CD4-positive, alpha-beta T cell (primary cell): ENCODE measurements at places on chromosomes 7 and 10.

DNA sequence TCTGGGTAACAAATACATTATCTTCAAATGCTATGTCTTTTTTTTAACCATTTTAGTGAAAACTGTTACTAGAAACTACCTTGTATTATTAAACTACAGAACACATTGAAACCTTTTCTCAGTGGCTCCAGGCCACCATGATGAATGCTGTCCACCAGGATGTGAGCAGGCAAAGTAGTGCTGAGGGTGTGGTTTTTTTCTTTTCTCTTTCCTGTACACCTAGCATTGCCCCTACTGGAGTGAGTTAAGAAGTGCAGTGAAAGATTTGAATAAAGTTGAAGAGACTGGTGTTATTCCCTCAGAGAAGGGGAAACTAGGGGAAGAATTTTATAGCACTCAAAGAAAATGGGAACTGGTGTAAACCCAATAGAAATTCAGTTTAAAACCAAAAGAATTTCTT, 120.0 kb upstream of the SAMD8 start:
- H3K27me3 ChIP-seq = no peaks in the 10 kb centered on the region
- H3K4me3 ChIP-seq = no peak overlapping the region
- no peaks in the 10 kb centered on the region for H3K4me1 ChIP-seq
- H3K27ac ChIP-seq = no peak overlapping the region
- no peak for DNase-seq

- H3K36me3 ChIP-seq = no peaks in the 10 kb centered on the region
- DNase-seq = no peak
- no peaks in the 10 kb centered on the region for H3K27me3 ChIP-seq
- H3K27ac ChIP-seq = no peak overlapping the region
- H3K4me1 ChIP-seq = no peaks in the 10 kb centered on the region
- no peak overlapping the region for H3K4me3 ChIP-seq
Observed at GRCh38 chr10:114893251-114893650, 44.7 kb upstream of the TRUB1 start.

GRCh38 chr10:2981361-2981801, 86.0 kb upstream of the PFKP start:
- no peak overlapping the region for H3K4me3 ChIP-seq
- H3K36me3 ChIP-seq = no peaks in the 10 kb centered on the region
- H3K4me1 ChIP-seq = no peaks in the 10 kb centered on the region
- no peak for DNase-seq

DNA sequence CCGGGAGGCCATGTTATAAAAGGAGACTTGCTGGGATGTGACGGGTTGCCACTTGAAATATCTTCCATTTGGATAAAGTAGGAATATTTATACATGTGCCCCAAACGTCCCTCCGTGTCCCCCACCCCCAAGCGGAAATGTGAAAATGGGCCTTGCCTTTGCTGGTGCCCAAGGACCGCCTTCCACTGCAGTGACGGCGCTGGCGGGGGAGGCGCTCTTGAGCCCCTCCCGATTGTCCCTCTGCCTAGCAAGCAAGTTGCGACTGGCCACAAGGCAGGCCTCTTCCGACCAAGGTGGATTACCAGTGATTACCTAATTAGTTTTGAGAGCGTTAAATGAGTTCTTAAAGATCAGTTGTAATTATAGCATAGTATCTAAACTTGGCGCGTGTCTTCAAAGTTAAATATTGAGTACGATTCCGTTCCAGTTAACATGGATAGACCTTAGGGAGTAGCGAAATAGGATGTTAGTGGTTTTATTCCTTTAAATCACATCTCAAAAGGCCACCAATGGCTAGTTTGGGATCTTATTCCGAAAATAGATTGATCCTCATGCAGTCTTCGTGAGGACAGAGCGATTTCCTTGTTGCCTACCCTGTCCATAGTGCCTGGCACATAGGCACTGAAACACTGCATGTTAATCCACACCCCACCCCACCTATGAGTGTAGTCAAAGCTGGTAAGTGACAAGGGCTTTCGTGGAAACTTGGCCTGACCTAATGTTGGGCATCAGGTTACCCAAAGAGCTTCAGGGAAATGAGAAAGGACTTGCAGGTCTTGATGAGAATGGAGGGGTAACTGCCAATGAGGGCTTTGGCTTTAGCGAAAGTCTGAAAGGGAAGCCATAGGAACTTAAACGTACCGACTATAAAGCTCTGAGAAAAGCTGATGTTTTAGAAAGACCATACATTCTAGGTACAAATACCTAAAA, 1.1 kb downstream of the PPIA start:
- peak; percentile 70 for DNase-seq
- peak overlapping the region; percentile 97 for H3K27ac ChIP-seq
- no peaks in the 10 kb centered on the region for H3K27me3 ChIP-seq
- peaks cover 29% of the 10 kb centered on the region for H3K4me1 ChIP-seq

- DNase-seq = no peak
- H3K27ac ChIP-seq = no peak overlapping the region
- H3K4me3 ChIP-seq = no peak overlapping the region
Observed at GRCh38 chr7:713139-713457, 13.4 kb upstream of the DNAAF5 start.

DNA sequence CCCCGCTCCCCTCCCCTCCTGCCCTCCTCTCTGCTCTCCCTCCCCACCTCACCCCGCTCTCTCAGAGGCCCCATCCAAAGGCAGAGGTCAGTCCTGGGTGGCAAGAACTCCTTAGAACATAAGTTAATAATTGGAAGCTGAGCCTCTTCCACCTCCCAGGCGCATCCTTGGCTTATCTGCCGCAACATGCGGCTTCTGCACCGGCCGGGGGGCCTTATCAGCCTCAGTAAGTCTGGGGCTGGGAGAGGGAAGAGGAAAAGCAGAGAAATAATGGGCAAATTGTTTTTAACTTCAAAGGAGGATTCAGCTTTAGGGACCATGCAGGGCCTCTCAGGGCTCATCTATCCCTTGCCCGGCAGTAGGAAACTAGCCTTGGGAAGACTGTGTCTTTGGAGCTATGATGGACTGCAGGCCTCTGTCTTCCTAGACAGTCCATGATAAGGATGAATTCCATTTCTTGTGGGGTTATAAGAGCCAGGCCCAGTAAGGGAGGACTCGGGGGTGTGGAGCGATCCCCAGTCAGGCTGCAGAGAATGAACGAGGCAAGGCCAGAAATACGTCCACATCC, 411.6 kb downstream of the PLXNA4 start:
- peaks cover 4% of the 10 kb centered on the region for H3K27me3 ChIP-seq
- H3K4me3 ChIP-seq = no peak overlapping the region
- no peak overlapping the region for H3K27ac ChIP-seq
- no peak for DNase-seq
- H3K4me1 ChIP-seq = no peaks in the 10 kb centered on the region

DNA sequence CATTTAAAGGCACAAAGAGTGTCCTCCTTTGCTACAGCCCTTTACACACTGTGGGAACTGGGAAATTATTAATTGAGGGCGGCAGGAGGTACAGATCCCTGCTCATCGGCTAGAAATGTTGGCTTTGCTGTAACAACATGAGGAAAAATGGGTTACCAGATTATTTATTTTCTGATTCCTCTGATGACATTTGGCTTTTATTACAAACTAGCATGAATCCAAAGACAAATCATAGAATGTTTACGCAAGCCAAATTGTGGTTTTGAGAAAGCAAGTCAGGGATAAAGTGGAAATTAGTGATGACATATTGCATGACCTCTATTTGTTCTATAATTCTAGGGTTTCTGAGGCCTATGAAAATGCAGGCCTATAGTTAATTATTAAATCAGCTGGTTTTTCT, 126.1 kb upstream of the TMEM196 start:
- no peak for DNase-seq
- H3K36me3 ChIP-seq = no peaks in the 10 kb centered on the region
- no peak overlapping the region for H3K27ac ChIP-seq
- no peak overlapping the region for H3K4me3 ChIP-seq

GRCh38 chr7:76165973-76166403, 35.7 kb upstream of the SRRM3 start:
- no peaks in the 10 kb centered on the region for H3K36me3 ChIP-seq
- no peaks in the 10 kb centered on the region for H3K27me3 ChIP-seq
- H3K4me1 ChIP-seq = peaks cover 16% of the 10 kb centered on the region
- peak overlapping the region; percentile 75 for H3K27ac ChIP-seq
- no peak for DNase-seq

DNA sequence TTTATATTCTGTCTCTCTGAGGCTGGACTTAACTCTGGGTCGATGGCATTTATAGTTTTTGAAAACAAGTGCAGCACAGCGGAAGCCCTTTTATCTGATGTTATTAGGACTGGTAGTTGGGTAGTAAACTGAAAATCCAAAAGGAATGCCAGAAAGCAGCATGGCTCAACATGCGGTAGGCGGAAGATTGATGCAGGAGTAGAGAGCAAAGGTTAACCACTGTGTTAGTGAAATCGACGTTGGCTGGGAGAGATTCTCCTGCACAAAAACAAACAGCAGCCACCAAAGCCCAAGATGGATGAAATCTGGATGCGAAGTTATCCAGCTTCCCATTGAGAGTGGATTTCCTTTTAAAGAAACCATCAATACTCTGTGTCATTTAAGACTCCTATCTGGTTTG, 54.5 kb upstream of the EMX2 start:
- no peak overlapping the region for H3K27ac ChIP-seq
- no peaks in the 10 kb centered on the region for H3K36me3 ChIP-seq
- no peaks in the 10 kb centered on the region for H3K4me1 ChIP-seq
- no peak overlapping the region for H3K4me3 ChIP-seq
- DNase-seq = no peak

DNA sequence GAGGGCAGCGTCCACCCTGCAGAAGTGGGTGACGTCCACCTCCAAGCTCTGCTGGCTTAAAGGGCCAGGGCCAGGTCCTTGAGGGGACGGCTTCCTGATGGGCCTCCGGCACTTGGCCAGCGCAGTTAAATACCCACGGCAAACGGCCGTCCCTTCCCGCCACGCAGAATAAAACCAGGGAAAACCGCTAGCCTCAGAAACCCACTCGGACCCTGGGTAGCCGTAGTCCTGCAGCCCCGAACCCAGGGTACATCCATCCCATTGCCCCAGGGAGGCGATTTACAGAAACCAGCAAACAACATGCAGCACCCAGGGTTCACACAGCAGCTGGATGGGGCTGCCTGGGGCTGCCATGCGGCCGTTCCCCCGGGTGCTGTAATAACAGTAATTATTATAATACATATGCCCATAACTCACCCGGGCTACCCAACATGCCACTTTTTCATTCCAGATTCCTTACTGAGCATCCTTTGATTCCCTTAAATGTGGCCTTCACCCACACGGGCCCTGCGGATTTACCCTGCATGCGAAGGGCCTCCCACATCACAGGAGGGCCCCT, 81.5 kb upstream of the PDGFA start:
- peak overlapping the region; percentile 96 for H3K27ac ChIP-seq
- H3K4me1 ChIP-seq = peaks cover 62% of the 10 kb centered on the region
- no peaks in the 10 kb centered on the region for H3K27me3 ChIP-seq
- peak overlapping the region; percentile 24 for H3K4me3 ChIP-seq

- no peaks in the 10 kb centered on the region for H3K27me3 ChIP-seq
- no peaks in the 10 kb centered on the region for H3K36me3 ChIP-seq
- no peak overlapping the region for H3K27ac ChIP-seq
- no peaks in the 10 kb centered on the region for H3K4me1 ChIP-seq
- H3K4me3 ChIP-seq = no peak overlapping the region
Observed at GRCh38 chr10:95263864-95264226, 27.0 kb downstream of the PDLIM1 start.

DNA sequence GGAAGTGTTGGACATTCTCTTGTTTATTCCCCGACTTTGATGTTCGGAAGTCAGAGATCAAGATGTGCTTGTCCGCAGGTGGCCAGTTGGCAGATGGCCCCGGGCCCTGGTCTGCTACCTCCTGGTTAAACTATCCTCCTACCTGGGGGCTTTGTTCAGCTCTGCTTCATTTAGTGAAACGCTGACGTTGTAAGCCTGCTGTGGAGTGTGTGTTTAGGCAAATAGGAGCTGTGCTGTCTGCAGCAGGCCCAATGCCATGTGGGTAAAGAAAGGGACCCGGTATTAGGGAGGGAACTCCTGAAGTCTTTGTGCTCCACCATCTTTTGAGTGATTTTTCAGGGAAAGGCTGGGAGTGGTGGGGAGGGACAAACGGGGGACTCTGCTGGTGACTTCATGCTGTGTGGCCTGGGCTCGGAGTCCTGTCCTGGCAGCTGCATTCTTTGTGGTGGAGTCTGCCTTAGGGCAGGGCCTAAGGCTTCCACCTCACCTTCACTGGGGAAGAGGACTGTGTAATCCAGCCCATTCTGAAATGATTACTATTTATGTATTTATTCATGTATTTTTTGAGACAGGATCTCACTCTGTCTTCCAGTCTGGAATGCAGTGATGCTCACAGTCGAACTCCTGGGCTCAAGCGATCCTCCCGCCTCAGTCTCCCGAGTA, 171.1 kb upstream of the KLF6 start:
- H3K27me3 ChIP-seq = no peaks in the 10 kb centered on the region
- peaks cover 16% of the 10 kb centered on the region for H3K4me1 ChIP-seq
- H3K4me3 ChIP-seq = no peak overlapping the region
- no peaks in the 10 kb centered on the region for H3K36me3 ChIP-seq
- H3K27ac ChIP-seq = no peak overlapping the region
- no peak for DNase-seq

- no peak overlapping the region for H3K4me3 ChIP-seq
- no peak for DNase-seq
- H3K27ac ChIP-seq = no peak overlapping the region
- no peaks in the 10 kb centered on the region for H3K36me3 ChIP-seq
Observed at GRCh38 chr10:11397980-11398580, 213.4 kb downstream of the USP6NL start.

- DNase-seq = no peak
- H3K27ac ChIP-seq = no peak overlapping the region
- H3K4me3 ChIP-seq = no peak overlapping the region
- H3K36me3 ChIP-seq = no peaks in the 10 kb centered on the region
- no peaks in the 10 kb centered on the region for H3K4me1 ChIP-seq
- H3K27me3 ChIP-seq = no peaks in the 10 kb centered on the region
Observed at GRCh38 chr10:13728898-13729535, 142.3 kb downstream of the PRPF18 start.

DNA sequence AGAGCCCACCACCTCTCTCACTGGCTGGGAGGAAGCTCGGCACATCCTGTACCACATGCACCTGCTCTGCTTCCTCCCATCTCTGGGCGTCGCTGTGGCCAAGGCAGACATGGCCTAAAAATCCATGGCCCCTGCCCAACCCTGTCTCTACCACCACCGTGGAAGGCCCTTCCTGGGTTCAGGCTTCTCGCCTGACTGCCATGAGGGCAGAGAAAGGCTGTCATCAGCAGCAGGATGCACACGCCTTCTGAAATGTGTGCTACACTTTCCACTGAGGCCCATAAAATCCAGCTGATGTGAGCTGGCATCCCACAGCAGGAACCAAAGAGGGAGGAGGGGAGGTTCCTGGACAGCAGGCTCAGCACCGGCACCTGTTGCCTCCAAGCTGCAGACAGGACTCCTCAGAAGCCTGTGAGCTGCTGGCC, 93.4 kb downstream of the PTPRN2 start:
- no peak overlapping the region for H3K4me3 ChIP-seq
- DNase-seq = no peak
- no peaks in the 10 kb centered on the region for H3K36me3 ChIP-seq
- no peaks in the 10 kb centered on the region for H3K4me1 ChIP-seq
- H3K27me3 ChIP-seq = peaks cover 5% of the 10 kb centered on the region

- no peak overlapping the region for H3K4me3 ChIP-seq
- DNase-seq = no peak
- no peaks in the 10 kb centered on the region for H3K4me1 ChIP-seq
- no peak overlapping the region for H3K27ac ChIP-seq
- no peaks in the 10 kb centered on the region for H3K27me3 ChIP-seq
- no peaks in the 10 kb centered on the region for H3K36me3 ChIP-seq
Observed at GRCh38 chr7:13742811-13743210, 246.7 kb downstream of the ETV1 start.

GRCh38 chr10:112799726-112800510, 150.1 kb upstream of the TCF7L2 start:
- H3K36me3 ChIP-seq = peaks cover 4% of the 10 kb centered on the region
- no peak overlapping the region for H3K27ac ChIP-seq
- H3K4me3 ChIP-seq = no peak overlapping the region
- H3K27me3 ChIP-seq = no peaks in the 10 kb centered on the region

GRCh38 chr10:92756201-92757065, 66.7 kb downstream of the HHEX start:
- no peak overlapping the region for H3K4me3 ChIP-seq
- DNase-seq = no peak
- no peak overlapping the region for H3K27ac ChIP-seq
- H3K4me1 ChIP-seq = peaks cover 5% of the 10 kb centered on the region
